ENCODE measurements at places on chromosomes 2 and 18. TPM values are rescaled to one million over a fixed set of nuclear protein-coding genes. Genes with fewer than 3 reads are reported as not detected.

The SRD5A2 gene
- 0.03 TPM for polyA plus RNA-seq

The AQP12A gene
- polyA plus RNA-seq: not detected

The UGT1A1 gene
- polyA plus RNA-seq: 0.08 TPM

The PRLH gene
- not detected for polyA plus RNA-seq

The GCG gene
- polyA plus RNA-seq: not detected

All from adrenal gland (tissue), 19 donors.